ENCODE measurements at places on chromosomes 6 and 20.

GRCh38 chr6:11815231-11815630 is 36.6 kb upstream of the ADTRP start:
- DNase-seq, result no peak

- no peak for DNase-seq
These were observed 96.3 kb downstream of the RFPL4B start for GRCh38 chr6:112443179-112444065.

DNA sequence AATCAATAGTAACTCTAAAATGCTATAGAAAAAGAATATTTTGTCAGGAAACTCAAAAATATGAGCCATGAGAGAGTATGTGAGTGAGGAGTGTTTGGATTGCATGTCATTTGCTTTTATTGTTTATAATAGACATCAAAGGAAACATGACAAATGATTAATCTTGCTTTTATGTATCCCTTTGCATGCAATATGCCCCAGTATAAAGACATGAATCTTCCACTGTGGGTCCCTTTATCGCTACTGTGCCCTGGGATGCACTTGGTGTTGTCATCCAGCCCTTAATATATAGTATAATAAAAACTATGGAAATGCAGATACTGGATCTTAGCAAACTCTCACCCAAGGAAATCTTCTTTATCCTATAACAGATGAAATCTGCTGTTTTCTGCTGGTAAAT is 77.3 kb downstream of the LAMA4 start:
- DNase-seq, result no peak

GRCh38 chr6:42935322-42935721 is 6.0 kb downstream of the CNPY3 start:
- DNase-seq, result no peak

GRCh38 chr6:166488701-166489100 is 97.8 kb downstream of the RAMACL start:
- no peak for DNase-seq

DNA sequence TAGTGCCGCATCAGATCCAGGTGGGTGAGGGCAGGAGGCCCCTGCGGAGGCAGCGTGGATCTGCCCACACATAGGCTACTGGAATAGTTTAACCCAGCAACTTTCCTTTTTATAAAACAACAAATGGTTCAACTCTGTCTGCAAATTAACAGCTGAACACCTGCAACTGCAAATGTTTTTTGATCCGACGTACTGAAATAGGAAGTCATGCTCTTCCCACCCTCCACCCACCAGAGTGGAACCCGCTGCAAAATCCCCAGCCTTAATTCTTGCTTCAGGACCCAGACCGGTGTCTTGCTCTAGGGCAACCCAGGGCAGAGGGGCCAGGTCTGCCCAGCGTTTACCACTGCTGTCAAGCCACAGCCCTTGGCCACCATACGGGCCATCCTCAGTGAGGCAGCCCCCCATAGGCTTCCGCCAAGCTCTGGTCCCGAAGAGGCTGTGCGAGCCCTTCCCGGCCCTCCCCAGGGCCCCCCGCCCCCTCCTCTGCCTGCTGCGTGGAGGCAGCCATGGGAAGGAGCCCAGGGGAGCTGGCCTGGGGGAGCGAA is 334.3 kb downstream of the ZFAND3 start:
- DNase-seq, result no peak

All from NK-92 treated with Interleukin-12 subunit alpha and Interleukin-12 subunit beta, amount 100 ng/mL, for 24 hours (cell line).